ENCODE measurements at places on chromosomes 3 and 15.

DNA sequence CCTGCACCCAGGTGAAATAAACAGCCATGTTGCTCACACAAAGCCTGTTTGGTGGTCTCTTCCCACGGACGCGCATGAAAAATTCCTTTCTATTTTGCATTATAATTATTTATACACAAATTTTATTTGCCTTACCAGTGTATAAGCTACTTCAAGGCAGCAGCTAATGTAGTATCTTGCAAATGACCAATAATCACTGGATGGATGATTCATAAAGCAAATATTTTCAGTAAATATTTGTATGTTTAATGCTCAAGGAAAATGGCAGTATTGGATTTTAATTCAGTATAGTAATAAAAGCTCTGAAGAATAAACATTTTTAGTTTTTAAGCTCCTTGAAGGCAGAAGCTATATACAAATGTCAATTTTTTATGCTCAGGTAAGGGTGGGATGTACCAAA lies 158.7 kb upstream of the NANOGP8 start:
- DNase-seq: no peak

DNA sequence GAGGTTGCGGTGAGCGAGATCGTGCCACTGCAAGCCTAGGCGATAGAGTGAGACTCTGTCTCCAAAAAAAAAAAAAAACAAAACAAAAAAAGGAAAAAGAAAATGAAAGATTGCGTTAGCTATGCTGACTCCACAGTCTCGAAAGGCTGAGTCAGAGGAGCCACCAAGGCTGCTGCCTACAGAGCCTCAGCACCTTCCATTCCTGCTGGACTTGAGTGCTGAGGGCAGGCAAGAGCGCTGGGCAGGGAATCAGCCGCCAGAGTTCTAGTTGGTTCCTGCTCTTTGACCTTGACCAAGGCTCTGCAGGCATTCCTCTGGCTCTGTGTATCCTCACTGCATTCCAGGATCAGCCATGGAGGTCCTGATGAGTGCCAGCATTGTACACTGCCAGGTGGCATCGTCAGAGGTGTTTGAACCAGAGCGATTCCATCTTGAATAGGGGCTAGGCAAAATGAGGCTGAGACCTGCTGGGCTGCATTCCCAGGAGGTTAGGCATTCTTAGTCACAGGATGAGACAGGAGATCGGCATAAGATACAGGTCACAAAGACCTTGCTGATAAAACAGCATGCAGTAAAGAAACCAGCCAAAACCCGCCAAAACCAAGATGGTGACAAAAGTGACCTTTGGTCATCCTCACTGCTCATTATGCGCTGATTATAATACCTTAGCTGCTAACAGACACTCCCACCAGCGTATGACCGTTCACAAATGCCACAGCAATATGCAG lies 5.9 kb downstream of the MESP2 start:
- no peak for DNase-seq

DNA sequence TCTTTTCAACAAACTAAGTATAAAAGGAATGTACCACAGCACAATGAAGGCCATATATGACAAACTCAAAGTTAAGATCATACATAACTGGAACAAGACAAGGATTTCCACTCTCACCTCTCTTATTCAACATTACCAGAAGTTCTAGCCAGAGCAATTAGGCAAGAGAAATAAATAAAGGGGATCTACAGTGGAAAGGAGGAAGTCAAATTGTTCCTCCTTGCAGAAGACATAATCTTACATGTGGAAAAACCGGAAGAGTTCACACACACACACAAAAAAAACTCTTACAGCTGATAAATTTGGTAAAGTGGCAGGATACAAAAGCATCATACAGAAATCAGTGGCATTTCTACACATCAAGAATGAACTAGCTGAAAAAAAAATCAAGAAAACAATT lies 277.9 kb downstream of the MCTP2 start:
- DNase-seq: no peak

DNA sequence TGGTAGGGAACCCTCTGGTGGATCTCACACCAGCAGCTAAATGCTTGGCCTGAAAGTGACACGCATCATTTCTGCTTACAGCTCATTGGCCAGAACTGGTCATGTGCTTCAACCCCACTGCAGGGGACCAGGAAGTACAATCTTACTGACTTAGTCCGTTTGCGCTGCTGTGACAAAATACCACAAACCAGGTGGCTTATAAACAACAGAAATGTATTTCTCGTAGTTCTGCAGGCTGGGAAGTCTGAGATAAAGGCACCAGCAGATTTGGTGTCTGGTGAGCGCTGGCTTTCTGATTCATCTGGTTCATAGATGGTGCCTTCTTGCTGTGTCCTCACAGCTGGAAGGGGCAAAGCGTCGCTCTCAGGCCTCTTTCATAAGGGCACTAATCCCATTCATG lies 77.4 kb upstream of the SELENOK start:
- no peak for DNase-seq

DNA sequence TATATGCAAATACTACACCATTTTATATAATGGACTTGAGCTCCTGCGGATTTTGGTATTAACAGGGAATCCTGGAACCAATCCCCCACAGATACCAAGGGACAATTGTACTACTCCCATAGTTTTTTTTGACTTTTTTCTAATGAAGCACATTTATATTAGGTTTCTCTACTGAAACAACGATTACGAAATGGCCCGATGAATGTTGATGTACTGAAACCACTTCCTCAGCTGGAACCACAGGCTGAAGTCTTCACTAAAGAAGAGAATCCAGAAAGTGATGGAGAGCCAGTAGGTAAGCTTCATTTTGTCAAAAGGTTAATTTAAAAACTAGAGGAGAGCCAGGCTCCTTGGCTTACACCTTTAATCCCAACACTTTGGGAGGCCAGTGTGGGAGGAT lies 121.5 kb upstream of the LRRFIP2 start:
- DNase-seq: no peak

Measured in stimulated activated naive CD4-positive, alpha-beta T cell treated with Interleukin-2 at 50 U/mL for 16 hours (primary cell).